ENCODE measurements at places on chromosomes 2 and 18.

- no peak for DNase-seq
Observed at GRCh38 chr2:53913721-53914120, 54.0 kb upstream of the GPR75 start.

DNA sequence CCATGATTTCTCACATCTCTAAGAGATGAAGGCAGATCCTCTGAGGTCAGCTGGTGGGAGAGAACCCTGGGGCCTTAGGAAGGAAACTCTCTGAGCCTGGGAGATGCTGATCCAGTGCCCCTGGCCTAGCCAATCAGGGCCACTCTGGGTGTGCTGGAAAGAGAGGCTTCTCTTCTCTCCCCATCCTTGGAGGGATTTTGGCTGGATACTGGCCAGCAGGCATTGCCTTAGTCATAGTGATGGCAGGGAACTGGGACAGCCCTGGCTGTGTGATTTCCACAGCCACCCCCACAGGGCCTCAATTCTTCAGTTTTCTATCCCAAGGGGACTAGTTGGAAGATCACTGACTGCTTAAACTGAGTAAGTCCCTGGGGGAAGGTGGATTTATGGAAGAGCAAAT is 26.6 kb upstream of the PLB1 start:
- DNase-seq, result no peak

- no peak for DNase-seq
Observed at GRCh38 chr2:121149384-121149783, 135.6 kb downstream of the TFCP2L1 start.

- no peak for DNase-seq
Observed at GRCh38 chr18:59954241-59954640, 54.4 kb downstream of the PMAIP1 start.

DNA sequence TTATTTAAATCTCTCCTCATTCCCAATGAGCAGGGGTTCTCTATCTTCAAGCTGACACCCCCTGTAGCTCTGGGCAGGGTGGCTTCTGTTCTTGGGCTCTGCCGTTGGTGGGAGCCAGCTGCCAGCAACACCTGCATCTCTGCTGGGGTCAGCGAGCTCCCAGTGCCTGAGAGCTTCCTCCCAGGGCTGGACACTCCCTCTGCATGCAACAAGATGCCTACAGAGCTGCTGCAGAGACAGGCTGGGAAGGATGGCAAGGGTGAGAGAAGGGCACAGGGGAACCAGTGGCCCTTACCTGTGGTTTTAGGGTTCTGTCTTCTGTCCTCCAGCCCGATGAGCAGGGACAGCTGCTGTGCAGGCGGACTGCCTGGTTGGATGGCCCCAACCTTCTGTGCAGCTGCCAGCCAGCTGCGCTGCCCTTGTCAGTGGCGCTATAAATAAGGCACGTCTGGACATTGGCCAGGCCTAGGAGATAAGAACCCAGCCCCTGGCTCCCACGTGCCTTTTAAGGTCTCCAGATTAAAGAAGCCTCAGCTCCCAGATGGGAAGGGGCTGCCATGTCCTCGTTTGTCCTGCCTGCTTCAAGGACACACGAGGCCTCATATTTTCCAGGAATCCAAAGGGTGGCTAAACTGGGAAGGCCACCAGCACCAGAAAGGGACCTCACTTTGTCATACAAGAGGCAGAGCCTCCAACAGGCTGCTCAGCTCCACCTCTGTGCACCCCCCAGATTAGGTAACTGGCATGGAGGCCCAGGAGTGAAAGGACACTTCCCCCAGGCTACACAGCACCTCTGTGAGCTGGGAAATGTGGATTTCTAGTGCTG is 39.5 kb upstream of the FHL2 start:
- DNase-seq, result no peak

- no peak for DNase-seq
Observed at GRCh38 chr2:172053486-172053885, 31.8 kb upstream of the DLX1 start.

GRCh38 chr2:211846036-211846400 is 692.6 kb downstream of the ERBB4 start:
- no peak for DNase-seq

DNA sequence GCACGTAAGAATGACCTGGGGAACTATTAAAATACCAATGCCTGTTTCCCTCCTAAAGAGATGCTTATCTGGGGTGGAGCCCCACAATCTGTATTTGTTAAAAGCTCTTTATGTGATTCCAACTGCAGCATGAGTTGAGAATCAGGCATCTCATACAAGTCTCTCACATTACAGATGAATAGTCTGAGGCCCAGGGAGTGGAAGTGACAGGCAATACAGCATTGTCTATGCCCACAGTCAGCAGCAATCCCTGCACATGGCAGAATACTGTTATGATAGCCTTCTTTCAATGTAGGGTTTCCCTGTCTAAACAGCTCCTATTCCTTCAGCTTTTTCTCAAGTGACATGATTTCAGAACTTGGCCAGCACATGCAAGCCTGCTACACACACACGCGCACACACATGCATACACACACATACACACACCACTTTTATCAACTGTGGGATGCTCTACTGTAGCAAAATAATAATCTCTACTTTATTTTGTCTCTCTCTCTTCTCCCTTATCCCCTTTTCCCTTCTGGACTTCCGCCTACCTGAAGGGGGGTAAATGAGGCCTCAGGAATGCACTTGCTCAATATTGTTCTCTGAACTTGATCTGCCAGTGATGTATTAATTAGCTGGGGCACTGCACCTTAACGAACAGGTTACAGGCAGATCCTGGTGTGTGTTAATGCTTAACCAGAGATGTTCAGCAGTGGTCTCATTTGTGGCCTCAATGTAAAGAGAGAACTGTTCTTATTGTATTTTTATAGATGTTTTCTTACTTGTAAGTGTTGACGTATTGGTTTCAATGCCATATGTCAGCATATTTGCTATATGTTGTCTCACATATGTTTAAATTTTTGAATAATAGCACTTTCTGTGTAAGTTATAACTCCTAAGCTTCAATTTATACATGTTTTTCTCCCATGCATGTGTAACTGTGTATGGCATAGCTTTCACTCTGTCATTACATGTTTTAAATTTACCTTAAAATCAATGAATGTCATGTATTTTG is 116.0 kb downstream of the SETBP1 start:
- no peak for DNase-seq

GRCh38 chr2:157899125-157899839 is 23.2 kb upstream of the ACVR1 start:
- DNase-seq, result no peak

- DNase-seq, result no peak
Observed at GRCh38 chr18:12102136-12102842, 8.6 kb downstream of the ANKRD62 start.

- no peak for DNase-seq
Observed at GRCh38 chr18:22841840-22842239, 91.3 kb upstream of the RBBP8 start.

DNA sequence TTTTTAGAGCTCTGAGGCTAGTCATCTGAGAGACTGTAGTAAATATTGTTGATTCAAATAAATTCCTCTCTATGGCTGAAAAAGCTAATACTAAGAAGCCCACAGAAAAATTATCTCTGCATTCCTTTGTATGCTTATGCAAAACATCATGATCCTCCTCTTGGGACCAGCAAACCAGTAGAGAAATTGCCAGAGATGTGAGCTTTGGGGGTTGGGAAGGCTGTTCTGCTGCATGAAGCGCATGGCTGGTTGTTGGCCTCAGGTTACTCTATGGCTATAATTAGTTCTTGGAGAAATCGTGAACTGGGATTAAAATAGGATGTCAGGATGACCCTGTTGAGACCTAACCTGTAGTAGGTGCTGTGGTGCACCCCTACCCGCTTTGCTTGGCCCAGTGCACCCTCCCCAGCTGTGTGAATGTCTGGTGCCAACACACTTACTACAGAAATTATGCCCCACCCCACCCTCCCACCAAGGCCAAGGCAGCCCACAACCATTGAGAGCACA is 35.5 kb upstream of the C1D start:
- DNase-seq, result no peak

DNA sequence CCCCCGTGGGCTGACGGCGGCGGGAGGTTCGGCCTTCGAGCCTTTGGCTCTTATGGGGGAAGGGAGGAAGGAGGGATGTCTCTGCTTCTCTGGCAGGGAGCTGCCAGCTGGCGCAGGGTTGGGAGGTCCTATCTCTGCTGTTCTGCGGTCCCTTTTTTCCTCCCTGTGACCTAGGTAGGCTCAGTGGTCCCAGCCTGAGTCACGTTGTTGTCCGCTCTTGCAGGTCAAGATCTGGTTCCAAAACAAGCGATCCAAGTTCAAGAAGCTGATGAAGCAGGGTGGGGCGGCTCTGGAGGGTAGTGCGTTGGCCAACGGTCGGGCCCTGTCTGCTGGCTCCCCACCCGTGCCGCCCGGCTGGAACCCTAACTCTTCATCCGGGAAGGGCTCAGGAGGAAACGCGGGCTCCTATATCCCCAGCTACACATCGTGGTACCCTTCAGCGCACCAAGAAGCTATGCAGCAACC is 2.5 kb downstream of the DLX1 start:
- no peak for DNase-seq

GRCh38 chr18:63157293-63158011 is 162.1 kb downstream of the BCL2 start:
- no peak for DNase-seq

- no peak for DNase-seq
Observed at GRCh38 chr2:45707006-45707405, 55.5 kb downstream of the PRKCE start.

DNA sequence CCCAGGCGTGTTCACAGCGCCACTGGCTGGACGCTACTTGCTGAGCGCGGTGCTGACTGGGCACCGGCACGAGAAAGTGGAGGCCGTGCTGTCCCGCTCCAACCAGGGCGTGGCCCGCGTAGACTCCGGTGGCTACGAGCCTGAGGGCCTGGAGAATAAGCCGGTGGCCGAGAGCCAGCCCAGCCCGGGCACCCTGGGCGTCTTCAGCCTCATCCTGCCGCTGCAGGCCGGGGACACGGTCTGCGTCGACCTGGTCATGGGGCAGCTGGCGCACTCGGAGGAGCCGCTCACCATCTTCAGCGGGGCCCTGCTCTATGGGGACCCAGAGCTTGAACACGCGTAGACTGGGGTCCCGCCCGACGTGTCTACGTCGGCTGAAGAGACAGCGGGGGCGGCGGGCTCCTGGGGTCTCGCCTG is 891 bp upstream of the KHK start:
- peak; percentile 30 for DNase-seq

DNA sequence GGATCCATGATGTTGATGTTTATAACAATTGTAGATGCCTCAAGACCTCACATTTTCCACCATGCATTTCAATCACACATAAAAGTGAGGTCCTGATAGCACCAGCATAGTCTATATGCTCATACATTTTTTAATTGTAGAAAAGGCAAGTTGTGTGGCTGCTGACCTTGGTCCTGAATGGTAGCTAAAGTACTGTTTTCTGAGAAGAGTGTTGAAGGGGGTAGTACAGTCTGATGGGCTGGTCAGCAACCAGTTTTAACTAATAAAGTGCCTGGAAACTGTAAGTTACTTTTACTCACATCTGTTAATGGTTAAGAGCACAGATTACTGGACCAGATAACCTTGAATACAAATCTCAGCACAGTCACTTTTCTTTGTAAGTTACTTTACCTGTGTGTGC is 15.9 kb downstream of the ZNF638 start:
- DNase-seq, result no peak

- no peak for DNase-seq
Observed at GRCh38 chr18:48991676-48992075, 40.9 kb upstream of the SMAD7 start.

- DNase-seq, result no peak
Observed at GRCh38 chr2:19540739-19541525, 182.5 kb upstream of the OSR1 start.

GRCh38 chr18:21735452-21736015 is 5.1 kb upstream of the MIB1 start:
- peak; percentile 30 for DNase-seq

- peak; percentile 23 for DNase-seq
Observed at GRCh38 chr2:96801786-96802595, 14.1 kb upstream of the CNNM3 start.

- DNase-seq, result no peak
Observed at GRCh38 chr2:182066400-182067087, 80.9 kb downstream of the PPP1R1C start.

GRCh38 chr18:5574843-5575242 is 31.0 kb upstream of the EPB41L3 start:
- DNase-seq, result no peak

DNA sequence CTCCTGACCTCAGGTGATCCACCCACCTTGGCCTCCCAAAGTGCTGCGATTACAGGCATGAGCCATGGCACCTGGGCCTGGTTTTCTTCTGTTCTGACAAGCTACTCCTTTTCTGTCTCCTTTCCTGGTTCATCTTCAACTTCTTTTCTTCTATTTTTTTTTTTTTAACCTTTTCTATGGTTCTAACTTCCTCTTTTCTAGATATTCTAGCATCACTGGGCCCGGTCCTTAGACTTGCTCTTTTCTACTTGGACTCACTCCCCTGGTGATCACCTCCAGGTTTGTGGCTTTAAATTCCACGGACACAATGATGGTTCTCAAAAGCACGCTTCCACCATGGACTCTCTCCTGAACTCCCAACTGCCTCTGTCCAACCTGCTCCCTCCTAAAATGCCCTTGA is 2.0 kb downstream of the EIF2AK2 start:
- DNase-seq, result no peak

DNA sequence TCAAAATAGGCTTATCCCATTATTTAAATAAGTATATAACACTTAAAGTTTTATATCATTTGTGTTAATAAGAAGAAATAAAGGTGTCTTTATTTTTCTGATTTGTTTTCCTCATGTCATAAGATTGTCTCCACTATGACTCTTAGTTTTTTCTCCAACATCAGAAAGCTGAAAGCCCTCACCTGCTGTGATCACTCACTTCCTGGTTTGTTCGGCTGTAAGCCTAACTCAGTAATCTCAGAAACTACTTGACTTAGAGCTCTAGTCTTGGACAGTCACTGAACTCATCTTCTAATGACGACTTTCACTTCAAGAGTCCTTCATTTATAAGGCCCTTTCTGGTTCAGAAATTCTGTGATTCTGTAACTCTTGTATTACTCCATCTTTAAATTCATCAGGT is 311.0 kb downstream of the ZEB2 start:
- DNase-seq, result no peak

DNA sequence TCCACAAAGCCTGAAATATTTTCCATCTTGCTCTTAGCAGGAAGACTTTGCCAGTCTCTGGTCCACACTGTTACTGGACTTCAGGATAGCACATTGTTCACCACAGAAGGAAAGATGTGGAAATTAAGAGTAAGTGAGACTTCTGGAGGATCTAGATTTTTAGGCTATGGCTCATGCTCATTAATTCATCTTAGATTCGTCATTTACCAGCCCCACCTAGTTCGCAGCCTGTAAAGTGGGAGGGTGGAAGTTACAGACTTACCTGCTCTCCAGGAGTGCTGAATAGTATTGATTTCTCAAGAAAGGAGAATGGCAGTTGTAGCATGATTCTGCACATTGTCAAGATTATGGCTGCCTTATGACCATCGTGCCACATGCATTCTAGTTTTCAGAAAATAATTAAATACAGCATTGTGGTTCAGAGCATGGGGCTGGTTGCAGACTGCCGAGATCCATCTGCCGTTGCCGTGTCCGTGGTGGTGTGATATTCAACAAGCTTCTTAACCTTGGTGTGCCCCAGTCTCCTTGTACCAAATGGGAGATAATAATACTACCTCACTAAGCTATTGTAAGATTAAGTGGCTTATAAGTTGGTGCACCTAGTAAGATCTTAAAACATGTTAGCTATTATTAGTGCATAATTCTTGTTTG is 56.8 kb downstream of the RNF144A start:
- DNase-seq, result no peak

- DNase-seq, result no peak
Observed at GRCh38 chr2:238345297-238345968, 25.1 kb downstream of the TRAF3IP1 start.
